ENCODE measurements at places on chromosomes 7 and 10.

DNA sequence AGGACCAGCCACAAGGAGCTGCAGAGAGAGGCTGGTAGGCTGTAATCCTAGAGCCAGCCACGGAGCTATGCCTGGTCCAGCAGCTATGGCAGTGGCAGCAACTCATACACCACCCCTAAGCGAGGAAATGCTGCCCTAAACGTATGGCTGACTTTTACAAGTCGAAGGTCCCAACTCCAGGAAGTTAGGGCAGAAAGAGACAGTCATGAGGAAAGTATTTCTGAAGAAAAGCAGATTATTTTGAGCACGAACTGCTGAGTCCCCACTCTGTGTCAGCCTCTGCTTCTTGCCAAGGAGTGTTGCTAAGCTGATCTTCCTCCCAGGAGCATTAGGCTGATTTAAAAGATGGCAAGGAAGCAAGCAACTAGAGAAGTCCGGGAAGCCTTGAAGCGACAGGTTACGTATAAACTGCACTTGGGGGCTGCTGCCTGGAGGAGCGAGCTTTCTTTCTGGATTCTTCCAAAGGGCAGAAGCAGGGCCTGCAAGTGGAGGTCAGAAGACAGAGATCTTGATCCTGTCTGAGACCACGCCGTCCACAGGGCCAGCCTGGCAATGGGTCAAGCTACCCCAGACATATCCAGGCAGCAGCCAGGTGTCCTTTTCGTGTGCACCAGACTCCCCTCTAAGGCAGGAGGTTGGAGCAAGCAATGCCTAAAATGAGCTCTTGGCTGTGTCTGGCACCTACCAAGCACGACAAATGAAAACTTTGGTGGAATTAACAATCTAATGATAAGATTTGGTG lies 39.4 kb downstream of the PLXNA4 start:
- H3K27ac ChIP-seq, result no peak overlapping the region
- no peaks in the 10 kb centered on the region for H3K27me3 ChIP-seq
- peaks cover 12% of the 10 kb centered on the region for H3K4me1 ChIP-seq

- H3K27ac ChIP-seq, result no peak overlapping the region
- H3K36me3 ChIP-seq, result peaks cover 4% of the 10 kb centered on the region
- H3K27me3 ChIP-seq, result peaks cover 3% of the 10 kb centered on the region
- H3K4me1 ChIP-seq, result peaks cover 21% of the 10 kb centered on the region
- H3K4me3 ChIP-seq, result peak overlapping the region; percentile 96
- DNase-seq, result no peak
These were observed 1.4 kb downstream of the BTAF1 start for GRCh38 chr10:91925022-91925320.

- H3K36me3 ChIP-seq, result peaks cover 14% of the 10 kb centered on the region
- no peaks in the 10 kb centered on the region for H3K27me3 ChIP-seq
- H3K4me1 ChIP-seq, result no peaks in the 10 kb centered on the region
These were observed 62.9 kb upstream of the AASS start for GRCh38 chr7:122206985-122207384.

DNA sequence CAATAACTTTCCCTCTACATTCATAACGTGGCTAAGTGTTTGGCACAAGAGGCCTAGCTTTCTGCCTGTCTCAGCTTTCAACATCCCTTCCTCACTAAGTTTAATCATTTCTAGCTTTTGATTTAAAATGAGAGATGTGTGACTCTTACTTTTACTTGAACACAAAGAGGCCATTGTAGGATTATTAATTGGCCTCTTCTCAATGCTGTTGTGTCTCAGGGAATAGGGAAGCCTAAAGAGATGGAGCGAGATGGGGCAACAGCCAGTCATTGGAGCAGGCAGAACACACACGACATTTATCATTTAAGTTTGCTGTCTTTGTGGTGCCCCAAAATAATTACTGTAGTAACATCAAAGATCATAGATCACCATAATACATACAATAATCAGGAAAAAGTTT lies 167.1 kb upstream of the TRIM24 start:
- H3K27ac ChIP-seq, result no peak overlapping the region
- peaks cover under 1% of the 10 kb centered on the region for H3K4me1 ChIP-seq
- no peak for DNase-seq
- no peak overlapping the region for H3K4me3 ChIP-seq
- H3K27me3 ChIP-seq, result peaks cover 1% of the 10 kb centered on the region
- peaks cover 10% of the 10 kb centered on the region for H3K36me3 ChIP-seq

- no peaks in the 10 kb centered on the region for H3K36me3 ChIP-seq
- H3K4me1 ChIP-seq, result peaks cover 3% of the 10 kb centered on the region
- H3K4me3 ChIP-seq, result no peak overlapping the region
- DNase-seq, result no peak
- H3K27ac ChIP-seq, result no peak overlapping the region
These were observed 122.6 kb downstream of the ITIH5 start for GRCh38 chr10:7544203-7544602.

DNA sequence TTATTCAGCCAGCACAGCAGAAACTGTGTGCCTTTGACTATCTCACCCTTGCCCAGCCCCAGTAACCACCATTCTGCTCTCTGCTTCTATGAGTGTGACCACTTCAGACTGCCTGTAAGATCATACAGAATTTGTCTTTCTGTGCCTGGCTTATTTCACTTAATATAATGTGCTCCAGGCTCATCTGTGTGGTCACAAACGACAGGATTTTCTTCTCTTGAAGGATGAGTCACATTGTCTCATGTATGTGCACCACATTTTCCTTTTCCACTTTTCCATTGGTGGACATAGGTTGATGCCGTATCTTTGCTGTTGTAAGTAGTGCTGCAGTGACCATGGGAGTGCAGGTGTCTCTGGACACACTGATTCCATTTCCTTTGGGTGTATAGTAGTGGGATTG lies 122.5 kb upstream of the LANCL2 start:
- peaks cover 1% of the 10 kb centered on the region for H3K27me3 ChIP-seq
- no peak overlapping the region for H3K27ac ChIP-seq
- H3K36me3 ChIP-seq, result no peaks in the 10 kb centered on the region
- no peak for DNase-seq
- H3K4me3 ChIP-seq, result no peak overlapping the region

GRCh38 chr10:32210306-32211045 lies 136.5 kb downstream of the EPC1 start:
- H3K4me3 ChIP-seq, result no peak overlapping the region
- DNase-seq, result peak; percentile 19
- peaks cover 2% of the 10 kb centered on the region for H3K27me3 ChIP-seq
- no peak overlapping the region for H3K27ac ChIP-seq

- no peak for DNase-seq
- no peaks in the 10 kb centered on the region for H3K4me1 ChIP-seq
- H3K27me3 ChIP-seq, result peaks cover 1% of the 10 kb centered on the region
- H3K36me3 ChIP-seq, result no peaks in the 10 kb centered on the region
These were observed 206.7 kb downstream of the POU6F2 start for GRCh38 chr7:39184391-39184790.

- DNase-seq, result no peak
- H3K27ac ChIP-seq, result no peak overlapping the region
- H3K36me3 ChIP-seq, result no peaks in the 10 kb centered on the region
- no peaks in the 10 kb centered on the region for H3K4me1 ChIP-seq
These were observed 37.3 kb downstream of the KIF20B start for GRCh38 chr10:89738551-89739209.

GRCh38 chr10:131630772-131631258 lies 270.0 kb upstream of the PPP2R2D start:
- no peak for DNase-seq
- peaks cover 6% of the 10 kb centered on the region for H3K27me3 ChIP-seq
- no peak overlapping the region for H3K27ac ChIP-seq
- no peak overlapping the region for H3K4me3 ChIP-seq
- peaks cover 3% of the 10 kb centered on the region for H3K4me1 ChIP-seq
- H3K36me3 ChIP-seq, result peaks cover 4% of the 10 kb centered on the region

DNA sequence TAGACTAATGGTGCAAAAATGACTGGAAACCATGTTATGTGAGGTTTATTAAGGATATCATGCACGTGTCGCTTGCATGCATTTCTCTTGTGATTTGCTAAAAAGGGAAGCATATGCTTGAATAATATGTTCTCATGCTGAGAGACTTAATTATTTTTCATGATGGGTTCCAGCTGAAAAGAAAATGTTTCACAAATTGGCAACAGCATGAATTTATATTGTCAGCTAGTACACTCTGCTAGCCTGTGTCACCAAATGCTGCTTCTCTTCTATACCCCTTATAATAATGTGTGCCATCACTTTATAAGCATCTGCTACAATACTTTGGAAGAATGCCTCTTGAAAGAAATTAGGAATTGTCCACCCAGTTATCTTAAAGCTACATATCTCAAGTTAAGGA lies 63.0 kb downstream of the GNAI1 start:
- H3K4me3 ChIP-seq, result no peak overlapping the region
- H3K27ac ChIP-seq, result no peak overlapping the region
- peaks cover 20% of the 10 kb centered on the region for H3K36me3 ChIP-seq
- no peak for DNase-seq
- H3K4me1 ChIP-seq, result peaks cover 4% of the 10 kb centered on the region
- peaks cover 1% of the 10 kb centered on the region for H3K27me3 ChIP-seq

DNA sequence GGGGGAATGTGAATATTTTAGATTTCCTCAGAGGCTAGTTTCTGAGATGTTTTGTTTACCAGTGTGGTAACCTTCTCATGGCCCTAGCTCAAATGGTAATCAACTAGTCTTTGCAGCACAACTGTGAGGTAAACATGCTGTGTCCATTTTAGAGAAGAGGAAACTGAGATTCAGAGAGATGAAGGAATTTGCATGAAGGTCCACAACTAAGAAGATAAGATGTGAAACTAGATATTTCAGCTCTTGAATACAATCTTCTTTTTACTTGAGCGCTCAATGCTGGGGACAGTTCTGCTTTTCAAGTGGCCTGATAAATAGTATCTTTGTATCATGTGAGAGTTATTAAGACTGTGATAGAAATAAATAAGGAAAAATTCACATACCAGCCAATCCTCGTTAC lies 245.4 kb downstream of the AUTS2 start:
- DNase-seq, result no peak
- H3K27me3 ChIP-seq, result peaks cover 3% of the 10 kb centered on the region
- no peak overlapping the region for H3K4me3 ChIP-seq
- peaks cover 12% of the 10 kb centered on the region for H3K4me1 ChIP-seq
- H3K36me3 ChIP-seq, result no peaks in the 10 kb centered on the region

DNA sequence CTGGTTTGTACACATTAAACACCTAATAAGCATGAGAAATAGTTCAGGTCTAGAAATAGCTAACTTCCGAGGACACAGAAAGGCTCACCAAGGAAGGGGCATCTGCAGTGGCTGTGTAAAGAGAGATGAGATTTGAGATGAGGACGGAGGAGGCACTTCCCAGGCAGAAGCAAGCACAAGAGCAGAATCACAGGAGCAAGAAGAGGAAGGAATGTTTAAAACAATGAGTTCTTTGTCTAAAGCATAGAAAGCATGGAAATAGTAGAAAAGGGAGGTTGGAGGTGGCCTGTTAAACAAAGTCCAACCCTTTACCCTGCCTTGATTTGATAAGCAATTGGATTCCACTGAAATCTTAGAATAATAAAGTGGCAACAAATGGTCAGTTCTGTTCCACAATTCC lies 11.6 kb upstream of the PON3 start:
- H3K27ac ChIP-seq, result peak overlapping the region; percentile 55
- no peak for DNase-seq
- H3K4me3 ChIP-seq, result no peak overlapping the region
- no peaks in the 10 kb centered on the region for H3K27me3 ChIP-seq
- peaks cover 28% of the 10 kb centered on the region for H3K4me1 ChIP-seq

- DNase-seq, result no peak
- no peak overlapping the region for H3K27ac ChIP-seq
- no peaks in the 10 kb centered on the region for H3K27me3 ChIP-seq
- no peaks in the 10 kb centered on the region for H3K4me1 ChIP-seq
These were observed 1061.1 kb downstream of the SORCS3 start for GRCh38 chr10:105702211-105702610.

DNA sequence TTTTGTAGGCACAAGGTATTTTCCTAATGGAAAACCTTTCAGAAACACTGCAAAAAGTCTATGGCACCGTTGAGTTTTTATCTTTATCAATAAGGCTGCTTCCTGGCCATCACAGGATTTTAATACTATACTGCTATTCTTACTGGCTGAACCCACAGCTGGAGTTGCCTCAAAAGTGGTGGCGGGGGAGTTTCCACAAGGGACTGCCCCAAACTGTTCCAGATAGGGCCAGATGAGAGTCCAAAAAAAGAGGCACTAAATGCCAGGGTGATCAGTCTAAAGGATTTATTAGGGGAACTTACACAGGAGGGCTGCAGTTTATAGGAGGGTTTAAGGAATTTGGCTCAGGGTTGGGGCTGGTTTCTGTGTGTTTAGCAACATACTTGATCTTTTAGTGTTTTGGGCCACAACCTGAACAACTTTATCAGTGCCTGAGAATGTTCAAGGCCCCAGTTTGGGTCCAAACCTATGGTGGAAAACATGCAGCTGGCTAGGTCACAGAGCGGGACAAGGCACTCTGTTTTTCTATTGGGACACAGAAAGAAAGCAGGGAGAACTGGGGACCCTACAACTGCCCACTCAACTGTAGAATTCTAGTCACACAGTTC lies 41.4 kb downstream of the STAM start:
- H3K4me3 ChIP-seq, result no peak overlapping the region
- no peak for DNase-seq
- no peaks in the 10 kb centered on the region for H3K36me3 ChIP-seq
- no peak overlapping the region for H3K27ac ChIP-seq
- no peaks in the 10 kb centered on the region for H3K4me1 ChIP-seq

DNA sequence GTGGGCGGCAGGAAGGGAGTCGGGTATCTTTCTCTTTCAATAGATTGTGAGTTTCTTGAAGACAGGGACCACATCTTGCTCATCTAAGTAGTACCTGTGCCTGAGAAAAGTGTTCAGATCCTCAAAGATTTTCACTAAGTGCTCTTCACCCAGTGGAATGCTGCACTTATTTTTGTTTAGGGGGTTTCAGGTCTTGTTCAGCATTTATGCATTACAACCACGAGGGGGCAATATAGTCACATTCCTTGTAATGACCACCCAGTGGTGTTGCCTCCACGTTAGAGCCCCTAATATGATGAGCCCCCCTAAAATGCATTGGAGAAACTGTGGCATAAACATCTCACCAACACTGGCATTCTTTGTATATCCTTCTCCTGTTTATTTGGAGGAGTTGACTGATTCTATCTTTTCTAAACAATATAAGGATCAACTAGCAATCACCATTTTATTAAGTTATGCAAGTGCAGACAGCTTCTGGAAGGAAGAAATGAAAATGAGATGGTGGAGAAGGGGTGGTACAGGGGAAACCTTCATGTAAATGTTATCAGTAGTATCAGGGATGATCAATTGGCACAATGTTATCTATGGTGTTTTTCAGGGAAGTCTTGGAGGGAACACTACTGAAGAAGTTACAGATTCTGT lies 3.1 kb upstream of the PAPSS2 start:
- H3K36me3 ChIP-seq, result no peaks in the 10 kb centered on the region
- no peak overlapping the region for H3K27ac ChIP-seq
- DNase-seq, result no peak
- H3K4me1 ChIP-seq, result peaks cover 24% of the 10 kb centered on the region
- H3K4me3 ChIP-seq, result no peak overlapping the region
- H3K27me3 ChIP-seq, result peaks cover 7% of the 10 kb centered on the region

GRCh38 chr10:124640538-124641231 lies 103.5 kb downstream of the FAM53B start:
- peaks cover 14% of the 10 kb centered on the region for H3K36me3 ChIP-seq
- no peaks in the 10 kb centered on the region for H3K27me3 ChIP-seq
- no peak overlapping the region for H3K4me3 ChIP-seq
- no peak overlapping the region for H3K27ac ChIP-seq
- peaks cover 29% of the 10 kb centered on the region for H3K4me1 ChIP-seq
